ENCODE measurements at places on chromosomes 3 and 15.

DNA sequence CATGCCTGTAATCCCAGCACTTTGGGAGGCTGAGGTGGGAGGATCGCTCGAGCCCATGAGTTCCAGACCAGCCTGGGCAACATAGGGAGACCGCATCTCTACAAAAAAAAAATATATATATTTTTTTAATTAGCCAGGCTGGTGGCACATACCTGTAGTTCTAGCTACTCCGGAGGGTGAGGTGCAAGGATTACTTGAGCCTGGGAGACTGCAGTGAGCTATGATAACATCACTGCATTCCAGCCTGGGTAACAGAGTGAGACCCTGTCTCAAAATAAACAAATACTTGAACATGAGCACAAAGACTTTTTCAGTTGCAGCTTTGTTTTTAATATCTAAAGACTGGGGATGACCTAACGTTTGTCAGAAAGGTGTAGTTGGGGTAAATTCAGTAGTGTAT is 31.3 kb upstream of the GATM start:
- DNase-seq, result no peak

DNA sequence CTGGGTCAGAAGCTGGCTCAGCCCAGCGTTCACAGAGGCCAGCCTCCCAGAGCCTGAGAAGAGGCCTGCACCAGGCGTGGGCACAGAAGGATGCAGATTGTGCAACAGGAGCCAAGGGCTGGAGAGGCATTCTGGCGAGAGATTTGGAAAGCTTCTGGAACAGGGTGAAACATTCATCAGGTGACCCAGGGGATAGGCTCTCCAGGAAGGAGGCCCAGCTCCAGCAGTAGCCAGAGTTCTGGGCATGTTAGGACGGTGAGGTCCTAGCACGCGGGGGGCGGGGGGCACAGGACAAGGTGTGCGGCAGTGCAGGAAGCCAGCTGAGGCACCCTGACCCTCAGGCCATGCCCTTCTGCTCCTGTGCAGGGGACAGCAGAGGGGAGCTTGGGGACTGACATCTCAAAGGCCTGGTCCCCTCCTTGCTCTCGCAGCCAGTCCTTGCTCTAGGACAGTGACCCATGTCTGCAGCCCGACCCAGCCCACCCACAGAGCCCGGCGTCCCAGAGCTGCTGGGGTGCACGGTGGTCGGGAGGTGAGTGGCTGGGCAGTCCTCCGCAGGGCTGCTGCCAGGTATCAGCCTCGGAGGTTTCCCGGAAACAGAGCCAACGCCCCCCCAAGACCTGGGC is 111.7 kb upstream of the KLF13 start:
- DNase-seq, result no peak

- no peak for DNase-seq
Observed at GRCh38 chr15:89781055-89781454, 4.9 kb downstream of the MESP2 start.

DNA sequence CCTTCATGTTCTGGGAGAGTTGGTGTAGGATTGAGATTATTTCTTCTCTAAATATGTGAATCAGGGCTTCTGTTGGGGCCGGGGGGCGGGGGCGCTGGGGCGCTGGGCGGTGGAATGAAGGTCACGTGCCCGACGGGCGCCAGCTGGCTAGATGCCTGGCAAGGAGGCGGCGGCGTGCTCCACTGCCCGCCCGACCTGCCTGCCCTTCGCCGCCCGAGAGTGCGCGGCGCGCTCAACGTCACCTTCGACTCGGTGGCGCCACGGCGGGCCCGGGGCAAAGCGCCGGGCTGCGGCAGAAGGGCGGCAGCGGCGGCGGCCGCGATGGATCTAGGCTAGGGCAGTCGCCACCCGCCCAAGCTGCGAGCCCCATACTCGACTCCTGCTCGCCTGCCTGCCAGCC is 47.0 kb upstream of the LHFPL4 start:
- DNase-seq, result peak; percentile 1

DNA sequence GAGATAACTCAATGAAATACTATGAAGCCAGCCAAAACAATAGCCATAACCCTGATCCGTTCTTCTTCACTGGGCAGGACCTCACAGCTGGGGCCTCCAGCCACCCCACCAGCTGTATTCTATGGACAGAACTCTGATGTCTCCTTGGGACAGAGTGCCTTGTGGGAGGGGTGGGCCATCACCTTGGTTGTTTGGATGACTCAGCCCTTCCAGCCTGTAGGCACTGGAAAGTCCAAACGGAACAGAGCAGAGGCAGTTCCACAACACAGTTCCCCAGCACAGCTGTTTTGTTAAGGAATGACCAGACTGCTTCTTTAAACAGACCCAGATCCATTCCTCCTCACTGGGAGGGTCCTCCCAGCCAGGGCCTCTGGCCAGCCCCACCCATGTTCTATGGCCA is 31.9 kb upstream of the ZBED2 start:
- DNase-seq, result no peak

DNA sequence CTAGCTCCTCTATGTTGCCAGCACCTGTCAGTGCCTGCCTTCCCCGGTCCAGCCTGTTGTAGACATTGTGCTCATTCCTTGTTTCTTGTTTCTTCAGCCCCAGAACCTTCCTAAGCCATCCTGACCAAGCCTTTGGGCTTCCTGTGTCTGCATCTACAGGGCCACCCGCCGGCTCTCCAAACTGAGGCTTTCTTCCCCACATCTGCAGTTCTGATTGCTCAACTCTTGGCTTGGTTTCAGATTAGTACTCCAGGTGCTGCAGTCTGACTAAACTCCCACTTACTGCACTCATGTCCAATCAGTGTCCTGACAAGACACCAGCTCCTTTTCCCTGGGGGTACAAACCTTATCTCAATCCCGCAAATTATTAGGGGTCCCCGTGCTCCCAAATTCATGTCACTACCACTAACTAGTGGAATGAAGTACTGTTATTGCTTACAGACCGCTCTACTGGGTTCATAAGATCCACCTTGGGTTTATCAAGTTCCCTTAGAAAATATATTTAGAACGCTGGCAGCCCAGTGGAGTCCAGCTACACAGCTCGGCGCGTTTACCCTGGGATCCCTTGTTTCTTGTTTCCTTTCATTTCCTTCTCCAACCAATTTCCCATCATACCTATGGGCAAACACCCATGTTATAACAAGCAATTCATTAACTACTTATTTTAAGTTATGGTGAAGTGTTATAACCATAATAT is 114.2 kb upstream of the TJP1 start:
- DNase-seq, result no peak

DNA sequence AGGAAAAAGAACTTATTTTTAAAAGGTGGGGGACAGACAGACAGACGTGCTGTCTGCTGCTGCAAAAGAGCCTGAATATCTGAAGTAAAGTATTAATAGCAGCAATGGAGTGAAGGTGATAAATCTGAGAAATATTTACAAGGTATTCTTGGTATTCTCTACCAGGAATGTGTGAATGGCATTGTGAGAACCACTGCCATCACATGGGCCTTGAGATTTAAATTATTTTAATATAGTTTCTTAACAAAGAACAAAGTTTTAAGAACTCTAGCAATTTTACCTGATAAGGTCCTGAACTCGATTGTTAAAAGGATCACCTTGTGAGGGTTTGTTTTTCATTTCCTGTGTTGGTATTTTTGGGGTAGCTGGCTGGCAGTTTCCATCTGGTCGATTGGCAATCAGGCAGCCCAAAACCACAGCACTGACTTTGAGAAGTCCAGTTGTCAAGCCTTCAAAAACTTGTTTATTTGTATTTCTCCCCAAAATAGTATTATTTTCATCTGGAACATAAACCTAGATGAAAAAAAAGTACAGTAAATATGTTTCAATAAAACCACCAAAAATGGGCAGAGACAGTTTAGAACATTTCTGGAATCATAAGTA is 97.3 kb downstream of the ISL2 start:
- no peak for DNase-seq

DNA sequence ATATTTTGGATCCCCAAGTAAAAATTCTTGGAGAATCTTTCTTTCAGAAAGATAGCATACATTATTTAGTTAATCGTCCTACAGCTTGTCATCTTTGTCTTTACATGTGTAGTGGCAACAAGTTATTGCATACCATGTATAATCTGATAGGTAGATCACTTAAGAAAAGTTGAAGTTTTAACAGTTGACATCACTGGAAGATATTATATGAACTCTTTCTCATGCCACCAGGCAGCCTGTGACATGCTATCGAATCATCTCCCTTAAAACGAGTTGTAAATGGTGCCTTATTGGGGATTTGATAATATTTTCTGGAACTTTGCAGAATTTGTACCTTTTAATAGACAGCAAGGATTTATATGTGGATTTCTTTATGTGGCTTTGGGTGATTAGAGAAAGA is 8.7 kb downstream of the U2SURP start:
- no peak for DNase-seq

- no peak for DNase-seq
Observed at GRCh38 chr3:48518638-48519276, 14.8 kb upstream of the SHISA5 start.

GRCh38 chr3:2976212-2976611 is 134.0 kb downstream of the IL5RA start:
- DNase-seq, result no peak

- DNase-seq, result no peak
Observed at GRCh38 chr3:127162947-127163645, 29.8 kb upstream of the PRR23E start.

GRCh38 chr15:67215102-67215501 is 39.4 kb downstream of the AAGAB start:
- DNase-seq, result no peak

DNA sequence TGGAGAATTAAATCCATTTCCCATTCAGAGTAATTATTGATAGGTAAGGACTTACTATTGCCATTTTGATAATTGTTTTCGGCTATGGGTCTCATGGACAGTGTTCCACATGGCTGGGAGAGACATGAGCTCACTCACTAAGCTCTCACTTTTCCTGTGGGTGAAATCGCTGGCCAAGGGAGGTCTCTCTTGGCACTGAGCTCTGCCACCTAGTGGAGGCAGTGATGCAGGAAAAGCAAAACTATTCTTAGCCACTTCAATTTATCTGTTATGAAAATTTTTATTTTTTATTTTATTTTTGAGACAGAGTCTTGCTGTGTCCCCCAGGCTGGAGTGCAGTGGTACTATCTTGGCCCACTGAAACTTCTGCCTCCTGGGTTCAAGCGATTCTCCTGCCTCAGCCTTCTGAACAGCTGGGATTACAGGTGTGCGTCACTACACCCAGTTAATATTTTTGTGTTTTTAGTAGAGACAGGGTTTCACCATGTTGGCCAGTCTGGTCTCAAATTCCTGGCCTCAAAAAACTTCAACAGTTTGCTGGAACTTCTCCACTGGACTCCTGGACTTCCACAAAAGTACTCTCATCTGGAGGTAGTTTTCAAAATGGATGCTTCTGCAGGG is 4.7 kb upstream of the RNF13 start:
- DNase-seq, result peak; percentile 48

GRCh38 chr15:34993412-34993811 is 5.3 kb upstream of the ZNF770 start:
- no peak for DNase-seq

GRCh38 chr15:48366584-48367312 is 35.5 kb downstream of the DUT start:
- no peak for DNase-seq

- no peak for DNase-seq
Observed at GRCh38 chr15:93583968-93584367, 495.0 kb upstream of the RGMA start.

DNA sequence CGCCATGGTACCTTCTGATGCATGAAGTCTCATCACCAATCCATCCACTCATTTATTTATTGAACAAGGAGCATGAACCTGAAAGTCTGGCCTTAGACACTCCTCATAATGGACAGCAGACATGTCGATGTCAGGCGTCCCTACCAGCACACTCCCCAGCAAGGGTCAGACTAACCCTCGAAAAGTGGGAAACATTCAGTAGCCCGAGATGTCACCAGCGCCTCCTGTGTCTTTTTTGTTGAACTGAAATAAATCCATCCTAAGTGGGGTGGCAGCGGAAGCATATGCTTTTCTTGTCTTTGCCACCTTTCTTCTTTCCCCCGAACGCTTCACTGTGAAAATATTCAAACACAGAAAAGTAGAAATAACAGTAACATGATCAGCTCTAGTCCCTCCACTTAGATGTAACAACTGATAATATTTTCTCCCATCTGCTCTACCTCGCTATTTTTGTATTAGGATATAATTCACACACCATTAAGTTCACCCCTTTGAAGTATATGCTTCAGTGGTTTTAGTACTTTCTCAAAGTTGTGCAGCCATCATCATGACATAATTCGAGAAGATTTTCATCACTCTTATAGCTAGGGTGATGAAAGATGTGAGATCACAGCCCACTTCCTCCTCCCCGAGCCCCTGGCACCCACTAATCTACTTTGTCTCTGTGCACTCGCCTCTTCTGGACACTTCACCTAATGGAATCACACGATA is 121.6 kb downstream of the ADAMTS17 start:
- no peak for DNase-seq

DNA sequence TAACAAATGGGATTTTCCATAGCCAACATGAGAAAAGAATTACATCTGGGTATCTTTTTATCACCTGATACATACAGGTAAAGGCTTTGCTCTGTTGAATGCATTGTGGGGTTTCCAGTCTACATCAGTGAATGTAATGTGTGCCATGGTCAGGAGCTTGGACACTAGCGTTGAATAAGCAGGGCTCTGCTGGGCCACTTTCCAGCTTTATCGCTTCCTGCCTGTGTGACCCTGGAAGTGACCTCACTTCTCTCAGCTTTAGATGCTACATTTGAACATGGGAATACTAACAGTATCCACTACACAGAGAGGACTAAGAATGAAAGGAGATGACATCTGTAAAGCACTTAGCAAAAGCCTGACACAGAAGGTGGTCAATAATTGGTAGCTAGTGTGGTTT is 40.1 kb downstream of the TTC23 start:
- no peak for DNase-seq

- no peak for DNase-seq
Observed at GRCh38 chr3:89217148-89217685, 109.8 kb downstream of the EPHA3 start.

- DNase-seq, result no peak
Observed at GRCh38 chr3:30581067-30581585, 25.3 kb upstream of the TGFBR2 start.

DNA sequence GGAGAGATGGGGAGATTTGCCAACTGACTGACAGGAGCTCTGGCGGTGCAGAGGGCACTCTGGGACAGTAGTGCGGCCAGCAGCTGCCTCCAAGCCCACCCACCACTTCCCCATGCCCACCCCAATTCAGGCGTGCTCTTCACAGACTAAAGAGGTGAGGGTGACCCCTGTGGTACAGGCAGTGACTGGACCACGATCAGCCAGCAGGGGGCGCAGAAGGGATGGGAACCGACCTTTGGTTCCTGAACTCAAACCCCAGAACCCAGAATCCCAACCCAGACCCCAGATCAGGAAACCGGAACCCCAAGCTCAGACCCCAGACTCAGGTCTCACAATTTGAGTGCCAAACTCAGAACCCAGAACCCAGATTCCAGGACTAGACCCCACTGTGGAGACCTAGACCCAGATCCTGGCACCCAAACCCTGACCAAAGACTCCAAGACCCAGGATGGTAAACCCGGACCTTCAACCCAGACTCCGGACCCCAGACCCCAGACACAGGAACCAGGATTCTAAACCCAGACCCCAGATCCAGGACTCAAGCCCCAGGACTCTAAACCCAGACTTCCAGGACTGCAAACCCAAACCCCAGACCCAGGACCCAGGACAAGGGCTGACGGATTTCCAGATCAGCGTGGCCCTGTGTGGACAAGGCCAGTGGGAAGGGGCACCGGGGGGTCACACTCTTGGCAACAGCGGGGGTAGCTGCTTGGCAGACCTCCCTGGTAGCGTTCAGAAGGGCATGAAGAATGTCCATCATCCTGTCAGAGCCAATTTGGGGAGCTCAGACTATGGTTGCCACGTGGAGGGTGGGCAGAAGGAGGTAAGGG is 3.7 kb upstream of the MYL3 start:
- peak; percentile 85 for DNase-seq
